ENCODE measurements at places on chromosomes 16 and 17.

DNA sequence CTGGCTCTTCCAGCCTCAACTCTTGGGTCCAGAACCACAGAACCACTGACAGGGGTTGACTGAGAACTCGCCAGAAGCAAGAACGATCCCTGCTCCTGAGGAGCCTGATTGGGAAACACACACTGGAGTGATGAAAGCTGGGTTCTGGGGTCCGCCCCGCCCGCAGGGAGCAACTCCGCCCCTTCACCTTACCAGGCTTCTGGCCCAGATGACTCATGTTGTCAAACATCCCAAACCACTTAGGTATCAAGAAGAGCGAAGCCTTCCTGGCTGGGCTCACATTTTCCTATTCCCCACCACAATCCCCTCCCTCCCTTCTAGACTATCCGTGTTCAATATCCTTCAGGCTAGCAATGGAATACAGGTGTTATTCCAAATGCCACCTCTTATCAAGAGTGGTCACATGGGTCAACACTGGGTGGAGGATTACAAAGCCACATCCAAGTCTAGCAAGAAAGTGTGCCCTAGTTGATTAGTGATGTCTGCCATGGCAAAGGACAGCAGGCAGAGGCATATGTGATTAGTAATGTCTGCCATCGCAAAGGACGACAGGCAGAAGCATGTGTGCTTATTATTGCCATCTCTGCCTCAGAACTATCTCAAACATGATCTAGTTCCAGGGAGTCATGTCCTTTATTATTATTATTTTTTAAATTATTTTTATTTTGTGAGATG, 70.5 kb downstream of the TIMM22 start:
- DNase-seq, result no peak

DNA sequence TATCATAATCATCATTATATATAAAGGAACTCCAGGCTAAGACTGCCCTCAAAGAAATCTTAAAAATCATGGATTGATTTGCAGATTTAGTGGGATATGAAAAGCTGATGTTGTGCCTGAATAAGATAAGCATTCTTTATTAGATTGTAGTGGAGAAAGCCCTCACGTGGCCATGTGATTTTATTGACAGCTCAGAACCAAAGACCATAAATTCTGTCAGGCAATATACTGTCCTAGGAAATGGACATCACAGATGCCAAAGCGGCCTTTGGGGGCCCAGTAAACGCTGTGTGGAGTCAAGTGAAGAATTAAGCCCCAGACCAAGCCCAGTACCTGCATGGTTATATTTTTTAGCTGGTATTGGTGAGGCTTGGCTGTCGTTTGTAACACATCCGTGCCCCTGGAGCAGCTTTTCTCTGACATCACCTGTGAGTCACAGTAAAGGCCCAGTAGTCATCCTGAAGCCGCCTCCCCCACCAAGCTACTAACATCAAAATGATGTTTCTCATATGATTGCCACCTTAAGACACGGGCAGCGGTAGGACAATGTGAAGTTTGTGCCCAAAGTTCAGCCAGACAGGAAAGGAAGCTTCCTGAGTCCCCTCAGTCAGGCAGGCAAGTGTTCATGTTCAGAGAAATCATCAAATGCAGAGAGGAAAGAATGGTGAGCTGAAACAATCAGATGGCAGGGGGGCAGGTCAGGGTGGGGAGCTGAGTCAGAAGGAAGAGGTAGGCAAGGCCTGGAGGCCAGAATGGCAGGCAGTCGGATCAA, 209.4 kb downstream of the IRX3 start:
- no peak for DNase-seq

- no peak for DNase-seq
Observed at GRCh38 chr16:69553332-69553731, 12.4 kb upstream of the NFAT5 start.

DNA sequence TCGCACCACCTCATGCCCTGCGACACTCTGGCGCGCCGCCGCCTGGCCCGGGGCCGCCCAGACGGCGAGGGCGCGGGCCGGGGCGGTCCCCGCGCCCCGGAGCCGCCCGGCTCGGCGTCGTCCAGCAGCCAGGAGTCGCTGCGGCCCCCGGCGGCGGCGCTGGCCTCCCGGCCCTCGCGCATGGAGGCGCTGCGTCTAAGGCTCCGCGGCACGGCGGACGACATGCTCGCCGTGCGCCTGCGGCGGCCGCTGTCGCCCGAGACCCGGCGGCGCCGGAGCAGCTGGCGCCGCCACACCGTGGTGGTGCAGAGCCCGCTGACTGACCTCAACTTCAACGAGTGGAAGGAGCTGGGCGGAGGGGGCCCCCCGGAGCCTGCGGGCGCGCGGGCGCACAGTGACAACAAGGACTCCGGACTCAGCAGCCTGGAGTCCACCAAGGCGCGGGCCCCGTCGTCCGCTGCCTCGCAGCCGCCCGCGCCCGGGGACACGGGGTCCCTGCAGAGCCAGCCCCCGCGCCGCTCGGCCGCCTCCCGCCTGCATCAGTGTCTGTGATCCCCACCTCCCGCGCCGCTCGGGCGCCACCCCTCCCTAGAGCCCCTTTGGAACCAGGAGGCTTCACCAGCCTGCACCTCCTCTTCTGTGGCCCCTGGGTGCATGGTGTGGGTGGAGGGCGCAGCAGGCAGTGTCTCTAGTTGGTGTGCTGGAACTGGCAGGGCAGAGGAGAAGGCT, 82.3 kb downstream of the ARHGAP23 start:
- DNase-seq, result no peak

DNA sequence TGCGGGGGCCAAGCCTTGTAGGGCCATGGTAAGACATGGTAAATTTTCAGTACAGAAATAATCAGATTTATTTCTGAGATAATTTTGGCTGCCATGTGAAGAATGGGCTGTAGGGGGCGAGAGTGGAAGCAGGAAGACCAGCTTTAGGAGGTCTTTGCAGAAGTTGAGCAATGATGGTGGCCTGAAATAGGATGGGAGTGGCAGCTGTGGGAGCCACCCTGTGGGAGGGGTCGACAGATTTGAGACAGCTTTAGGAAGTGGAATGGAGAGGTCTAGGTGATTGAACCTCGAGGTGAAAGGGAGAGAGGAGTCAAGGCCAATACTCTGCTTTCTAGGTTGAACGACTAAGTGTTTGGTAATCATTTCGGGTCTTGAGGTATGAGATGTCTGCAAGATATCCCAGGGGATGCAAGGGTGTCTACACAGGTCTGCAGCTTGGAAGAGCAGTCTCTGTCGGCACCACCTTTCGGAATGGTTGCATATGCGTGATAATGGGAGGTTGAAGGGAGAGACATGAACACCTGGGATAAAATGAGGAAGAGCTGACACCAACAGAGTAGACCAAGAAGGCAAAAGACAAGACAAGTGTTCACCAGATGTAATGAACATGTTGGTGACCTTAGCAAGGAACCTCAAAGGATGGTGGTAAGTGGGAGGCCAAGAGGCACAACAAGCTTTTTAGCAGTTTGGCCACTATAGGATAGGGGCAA, 4.2 kb upstream of the ATXN7L3 start:
- DNase-seq, result no peak

- DNase-seq, result no peak
Observed at GRCh38 chr17:12815642-12816141, 26.4 kb downstream of the ARHGAP44 start.

DNA sequence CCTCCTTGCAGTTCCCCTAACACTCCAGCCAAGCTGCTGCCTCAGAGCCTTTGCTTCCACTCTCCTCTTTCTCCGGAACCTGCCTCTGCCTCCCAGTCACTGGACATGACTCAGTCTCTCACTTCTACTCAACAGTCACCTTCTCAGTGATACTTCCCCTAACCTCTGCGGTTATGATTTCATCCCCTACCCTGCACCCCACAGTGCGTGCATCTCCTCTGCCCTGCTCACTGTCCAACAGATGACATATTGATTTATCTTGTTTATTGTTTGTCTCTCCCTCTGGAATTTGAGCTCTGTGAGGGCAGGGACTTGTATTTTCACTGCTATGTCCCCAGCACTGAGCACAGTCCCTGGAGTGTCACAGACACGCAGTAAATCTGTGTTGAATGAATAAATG, 100.7 kb downstream of the CYLD start:
- DNase-seq, result no peak

DNA sequence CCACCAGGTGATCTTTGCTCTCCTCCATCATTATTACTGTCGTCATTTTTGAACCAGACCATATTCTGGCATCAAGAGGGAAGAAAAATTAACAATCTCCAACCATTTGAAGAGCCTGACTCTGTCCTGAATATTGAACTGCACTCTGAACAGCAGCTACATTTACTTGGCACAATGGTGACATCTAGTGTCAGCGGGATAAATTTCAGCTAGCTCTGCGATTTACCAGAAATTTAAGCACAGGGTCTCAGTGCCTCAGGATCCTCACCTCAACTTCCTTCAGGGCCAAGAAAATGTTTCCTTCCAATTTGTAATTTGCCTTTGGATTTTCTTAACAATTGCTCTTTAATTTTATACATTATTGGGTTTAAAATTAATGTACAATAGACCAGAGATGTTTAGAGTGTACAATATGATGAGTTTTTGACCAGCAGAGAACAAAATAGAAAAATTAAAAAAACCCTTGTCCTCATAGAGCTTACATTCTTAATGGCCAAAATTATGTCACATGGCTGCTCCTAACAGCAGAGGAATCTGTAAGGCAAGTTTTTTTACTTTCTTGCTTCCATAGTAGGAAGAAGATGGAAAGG, 10.7 kb upstream of the ZNF19 start:
- no peak for DNase-seq

- DNase-seq, result no peak
Observed at GRCh38 chr16:5895137-5895536, 797.5 kb upstream of the EEF2KMT start.

- peak; percentile 69 for DNase-seq
Observed at GRCh38 chr17:9575381-9576101, at the start of gene STX8. Gene STX8, minus strand, starts transcription at chr17:9575820. Its CDS starts 12 bp downstream, at chr17:9575808.
